ENCODE measurements at places on chromosomes 3 and 15.
A peak's percentile ranks its signal among the peaks of the same experiment; 100 is the strongest.

DNA sequence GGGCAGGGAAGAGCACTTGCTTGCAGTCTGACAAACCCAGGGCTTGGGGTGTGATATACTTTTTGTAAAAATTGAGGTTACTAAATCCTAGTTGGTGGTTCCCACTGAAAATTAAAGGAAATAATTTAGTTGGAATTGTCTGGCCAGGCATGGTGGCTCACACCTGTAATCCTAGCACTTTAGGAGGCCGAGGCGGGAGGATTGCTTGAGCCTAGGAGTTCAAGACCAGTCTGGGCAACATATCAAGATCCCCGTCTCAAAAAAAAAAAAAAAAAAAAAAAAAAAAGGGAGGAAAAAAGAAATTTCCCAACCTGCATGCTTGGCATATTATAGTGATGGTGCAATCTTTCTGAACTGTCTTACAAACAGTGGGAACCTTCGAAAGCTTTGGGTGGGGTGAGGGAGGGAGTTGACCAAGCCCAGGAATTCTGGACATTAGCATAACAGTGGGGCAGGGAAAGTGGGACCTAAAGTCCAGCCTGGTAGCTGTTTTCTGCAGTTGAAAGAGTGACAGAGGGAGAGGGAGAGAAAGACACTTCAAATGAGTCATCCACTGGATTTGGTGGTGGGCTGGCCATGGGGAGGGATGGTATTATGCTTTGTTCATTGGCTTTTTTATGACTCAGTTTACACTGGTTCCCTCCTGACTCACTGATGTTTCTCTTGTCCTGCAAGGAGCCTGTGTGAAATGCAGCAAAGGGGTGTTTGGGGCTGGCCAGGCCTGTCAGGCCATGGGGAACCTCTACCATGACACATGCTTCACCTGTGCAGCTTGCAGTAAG lies 41.1 kb downstream of the LIMD1 start:
- peak; percentile 39 for DNase-seq

GRCh38 chr3:12230877-12231276 lies 58.0 kb upstream of the PPARG start:
- no peak for DNase-seq

- DNase-seq = no peak
These were observed 362.8 kb downstream of the CHST2 start for GRCh38 chr3:143482106-143483088.

DNA sequence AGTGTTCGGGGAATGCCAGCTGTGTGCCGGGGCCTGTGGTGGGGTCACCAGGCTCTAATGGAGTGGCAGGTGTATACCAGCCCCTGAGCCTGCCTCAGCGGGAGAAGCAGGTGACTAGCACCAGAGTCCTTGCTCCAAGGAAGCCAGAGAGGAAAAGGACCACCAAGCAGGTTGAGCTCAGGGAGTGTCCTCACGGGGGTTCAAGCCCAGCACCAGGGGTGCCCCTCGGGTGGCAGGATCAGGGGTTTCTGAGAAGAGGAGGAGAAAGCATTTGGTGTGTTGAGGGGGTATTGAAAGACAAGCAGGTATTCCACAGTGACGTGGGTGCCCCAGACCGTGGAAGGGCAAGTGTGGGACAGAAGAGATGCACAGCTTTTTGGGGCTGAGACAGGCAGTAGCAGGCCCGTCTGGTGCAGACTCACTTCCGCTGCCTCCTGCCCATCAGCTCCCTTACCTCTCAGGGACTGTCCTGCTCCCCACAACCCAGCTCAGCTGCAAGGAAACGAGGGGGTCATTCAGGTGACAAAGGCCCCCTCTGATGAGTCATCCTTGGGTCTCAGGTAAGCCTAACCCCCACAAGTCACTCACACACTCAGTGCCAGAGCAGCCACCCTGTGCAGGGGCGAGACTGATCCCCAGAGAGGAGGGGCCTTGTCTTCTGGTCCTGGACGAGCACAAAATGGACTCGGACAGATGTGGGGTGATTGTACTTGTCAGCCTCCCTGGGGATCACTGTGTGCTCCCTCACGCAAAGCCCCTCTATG lies 21.4 kb upstream of the POC1A start:
- no peak for DNase-seq

- peak; percentile 14 for DNase-seq
These were observed 17.2 kb upstream of the GNB5 start for GRCh38 chr15:52208306-52208946.

DNA sequence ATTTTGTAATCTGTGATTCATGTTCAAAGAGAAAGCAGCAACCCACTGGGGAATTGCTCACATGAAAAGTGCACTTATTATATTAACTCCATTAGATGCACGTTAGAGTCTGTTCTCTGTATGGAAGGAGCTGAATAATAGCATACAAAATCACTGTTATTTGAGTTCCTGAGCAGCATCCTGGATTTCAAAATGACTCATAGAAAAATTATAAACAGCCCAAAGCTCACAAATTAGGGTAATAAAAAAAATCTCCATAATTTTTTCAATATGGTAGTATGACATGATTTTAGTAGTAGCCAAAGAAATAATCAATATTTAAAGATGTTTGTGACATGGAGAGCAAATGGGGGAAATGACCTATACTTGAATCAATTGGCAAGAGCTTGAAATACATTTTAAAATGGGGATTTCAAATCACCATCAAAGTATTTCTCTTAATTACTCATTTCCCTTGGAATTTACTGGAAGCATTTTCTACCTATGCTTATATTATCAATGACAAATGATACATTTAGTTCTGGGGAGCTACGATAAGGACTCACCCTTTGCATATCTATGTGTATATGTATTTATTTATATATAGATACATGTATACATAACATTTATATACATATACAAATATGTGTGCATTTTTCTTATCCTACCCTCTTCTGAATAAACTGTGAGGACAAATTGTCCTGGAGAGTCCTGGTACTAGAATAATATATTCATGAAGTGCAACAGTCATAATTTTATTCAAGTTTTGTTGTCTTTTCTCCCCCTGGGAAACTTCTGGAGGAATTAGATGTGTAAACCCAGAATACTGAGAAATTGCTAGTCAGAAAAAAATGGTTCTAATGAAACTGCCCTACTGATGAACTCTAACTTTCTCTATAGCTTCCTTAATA lies 116.3 kb downstream of the RPL22L1 start:
- peak; percentile 58 for DNase-seq

GRCh38 chr3:171566803-171567422 lies 106.7 kb upstream of the TNIK start:
- no peak for DNase-seq

DNA sequence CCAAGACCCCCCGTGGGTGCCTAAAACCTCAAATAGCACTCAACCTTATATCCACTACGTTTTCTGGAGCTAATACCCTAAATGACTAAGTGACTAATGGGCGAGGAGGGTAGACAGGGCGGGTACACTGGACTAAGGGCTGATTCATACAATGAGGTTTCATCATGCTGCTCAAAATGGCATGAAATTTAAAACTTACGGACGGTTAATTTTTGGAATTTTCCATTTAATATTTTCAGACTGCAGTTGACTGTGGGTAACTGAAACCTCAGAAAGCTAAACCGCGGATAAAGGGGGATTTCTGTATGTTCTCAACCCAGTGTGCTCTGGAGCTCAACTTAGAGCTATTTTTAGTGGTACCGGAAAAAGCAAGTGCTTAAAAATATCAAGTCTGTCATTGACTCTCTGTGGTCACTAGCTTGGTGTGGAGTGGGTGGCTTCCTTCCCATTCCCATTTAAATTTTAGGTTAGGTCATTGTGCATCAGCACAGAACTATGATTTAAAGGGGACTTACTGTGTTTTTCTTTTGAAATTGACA lies 72.9 kb downstream of the LRRC28 start:
- peak; percentile 60 for DNase-seq

DNA sequence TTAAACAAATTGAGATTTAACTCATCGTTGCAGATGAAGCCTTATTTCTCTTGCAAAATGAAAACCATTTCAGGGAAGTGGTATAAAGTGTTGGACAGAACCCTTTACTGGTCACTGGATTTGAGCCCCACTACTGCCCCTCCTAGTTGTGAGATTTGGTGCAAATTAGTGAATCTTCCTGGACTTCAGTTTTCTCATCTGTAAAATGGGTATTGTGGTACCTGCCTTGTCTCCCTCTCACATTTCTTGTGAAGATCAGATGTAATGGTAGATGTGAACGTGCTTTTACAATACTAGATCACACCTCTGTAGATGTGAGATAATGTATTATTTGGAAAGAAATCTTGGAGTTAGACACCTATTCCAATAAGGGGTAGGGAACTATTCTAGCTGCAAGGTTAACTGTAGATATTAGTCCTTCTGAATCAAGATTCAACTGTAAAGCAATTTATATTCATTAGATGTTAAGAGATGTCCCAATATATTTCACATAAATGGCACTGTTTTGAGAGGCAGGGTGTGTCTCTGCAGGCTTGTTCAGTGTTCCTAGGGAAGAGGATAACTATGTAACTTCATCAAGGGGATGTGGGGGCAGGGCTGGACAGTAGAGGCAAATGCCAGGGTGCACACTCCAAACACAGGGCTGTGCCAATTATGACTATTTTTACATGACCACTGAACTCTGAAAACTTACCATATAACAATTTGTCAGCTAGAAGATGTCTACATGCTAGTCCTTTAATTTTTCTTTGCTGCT lies 112.4 kb upstream of the PFN2 start:
- DNase-seq = no peak

- no peak for DNase-seq
These were observed 299.6 kb upstream of the NR2E3 start for GRCh38 chr15:71510763-71511162.

DNA sequence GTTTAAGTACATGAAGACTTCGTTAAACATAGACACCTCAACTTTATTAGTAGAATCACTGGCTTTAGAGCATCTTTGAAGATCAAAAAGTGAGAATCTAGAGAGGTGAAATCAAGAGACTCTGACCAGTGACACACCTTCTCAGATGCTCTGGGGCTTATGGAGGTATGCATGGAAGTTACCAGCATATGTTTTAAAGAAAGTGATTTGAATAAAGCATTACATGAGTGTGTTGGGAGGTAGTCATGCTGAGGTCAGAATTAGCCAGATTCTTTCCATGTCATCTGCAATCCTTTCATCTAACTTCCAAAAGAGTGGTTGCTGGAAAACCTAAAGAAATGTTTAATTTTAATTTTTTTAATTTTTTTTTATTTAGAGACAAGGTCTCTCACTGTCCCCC lies 658.0 kb upstream of the GOLIM4 start:
- no peak for DNase-seq

GRCh38 chr3:186214670-186215069 lies 105.8 kb upstream of the ETV5 start:
- DNase-seq = no peak

- no peak for DNase-seq
These were observed 75.0 kb upstream of the CNTN6 start for GRCh38 chr3:1017870-1018269.

DNA sequence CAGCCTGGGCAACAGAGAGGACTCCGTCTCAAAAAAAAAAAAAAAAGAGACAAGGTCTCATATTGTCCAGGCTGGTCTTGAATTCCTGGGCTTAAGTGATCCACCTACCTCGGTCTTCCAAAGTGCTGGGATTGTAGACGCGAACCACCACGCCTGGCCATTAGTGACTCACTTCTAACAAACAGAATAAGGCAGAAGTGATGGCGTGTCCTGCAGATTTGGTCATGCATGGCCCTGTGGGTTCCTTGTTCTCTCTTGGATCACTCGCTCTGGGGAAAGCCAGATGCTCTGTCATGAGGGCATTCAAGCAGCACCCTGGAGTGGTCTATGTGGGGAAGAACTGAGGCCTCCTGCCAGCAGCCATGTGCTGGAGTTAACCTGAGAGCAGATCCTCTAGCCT lies 27.4 kb upstream of the TJP1 start:
- DNase-seq = no peak

- no peak for DNase-seq
These were observed 7.1 kb downstream of the TLE3 start for GRCh38 chr15:70090436-70091296.

Data from skeletal muscle cell (primary cell).